Muscle of arm (tissue), 14 donors: ENCODE measurements at places on chromosomes 16 and 17. TPM values are rescaled to one million over a fixed set of nuclear protein-coding genes. Genes with fewer than 3 reads are reported as not detected.

The VAT1L gene
- 7.1 TPM for polyA plus RNA-seq

DNA sequence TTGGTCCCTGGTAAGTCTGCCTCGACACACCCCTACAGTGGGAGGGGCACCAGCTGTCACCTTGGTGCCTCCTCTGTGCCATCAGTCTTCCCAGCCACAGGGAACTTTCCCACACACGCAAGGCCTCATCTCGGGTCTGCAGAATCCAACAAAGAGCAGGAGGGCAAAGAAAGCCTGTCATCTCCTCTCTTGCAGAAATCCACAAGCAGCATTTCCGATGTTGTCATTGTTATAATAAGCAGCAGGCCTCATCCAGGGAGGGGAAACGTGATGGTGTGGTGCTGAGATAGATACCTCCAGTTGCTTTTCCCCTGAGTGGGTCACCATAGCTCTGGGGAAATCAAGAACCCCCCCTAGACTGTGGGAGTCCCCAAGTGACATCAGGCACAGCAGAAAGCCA is 110.4 kb downstream of the CMIP start:
- DNase-seq = no peak

- DNase-seq = no peak
Observed at GRCh38 chr16:3321816-3322215, 16.5 kb downstream of the ZNF75A start.

DNA sequence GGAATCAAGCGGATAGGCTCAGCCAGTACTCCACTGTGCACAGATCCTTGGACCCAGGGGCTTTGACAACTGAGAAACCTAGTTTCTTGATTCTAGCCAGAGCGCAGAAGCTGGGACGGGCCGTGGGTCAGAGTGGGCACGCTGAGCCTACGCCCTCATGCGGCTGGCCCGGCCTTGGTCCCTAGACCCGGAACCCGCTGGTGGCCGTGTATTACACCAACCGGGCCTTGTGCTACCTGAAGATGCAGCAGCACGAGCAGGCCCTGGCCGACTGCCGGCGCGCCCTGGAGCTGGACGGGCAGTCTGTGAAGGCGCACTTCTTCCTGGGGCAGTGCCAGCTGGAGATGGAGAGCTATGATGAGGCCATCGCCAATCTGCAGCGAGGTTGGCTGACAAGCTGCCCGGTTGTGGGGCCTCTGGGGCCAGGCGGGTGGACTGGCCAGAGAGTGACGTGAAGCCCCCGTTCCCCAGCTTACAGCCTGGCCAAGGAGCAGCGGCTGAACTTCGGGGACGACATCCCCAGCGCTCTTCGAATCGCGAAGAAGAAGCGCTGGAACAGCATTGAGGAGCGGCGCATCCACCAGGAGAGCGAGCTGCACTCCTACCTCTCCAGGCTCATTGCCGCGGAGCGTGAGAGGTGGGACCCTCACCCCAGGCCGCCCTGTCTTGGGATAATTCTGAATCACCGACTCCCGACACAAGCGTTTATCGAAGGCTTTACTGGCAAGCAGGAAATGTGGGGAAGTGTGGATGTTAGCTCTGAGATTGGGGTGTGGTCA is 946 bp downstream of the STUB1 start:
- no peak for DNase-seq
